ENCODE measurements at places on chromosomes 16 and 17.

GRCh38 chr17:31437720-31438400 lies 46.4 kb downstream of the RAB11FIP4 start:
- DNase-seq: no peak

DNA sequence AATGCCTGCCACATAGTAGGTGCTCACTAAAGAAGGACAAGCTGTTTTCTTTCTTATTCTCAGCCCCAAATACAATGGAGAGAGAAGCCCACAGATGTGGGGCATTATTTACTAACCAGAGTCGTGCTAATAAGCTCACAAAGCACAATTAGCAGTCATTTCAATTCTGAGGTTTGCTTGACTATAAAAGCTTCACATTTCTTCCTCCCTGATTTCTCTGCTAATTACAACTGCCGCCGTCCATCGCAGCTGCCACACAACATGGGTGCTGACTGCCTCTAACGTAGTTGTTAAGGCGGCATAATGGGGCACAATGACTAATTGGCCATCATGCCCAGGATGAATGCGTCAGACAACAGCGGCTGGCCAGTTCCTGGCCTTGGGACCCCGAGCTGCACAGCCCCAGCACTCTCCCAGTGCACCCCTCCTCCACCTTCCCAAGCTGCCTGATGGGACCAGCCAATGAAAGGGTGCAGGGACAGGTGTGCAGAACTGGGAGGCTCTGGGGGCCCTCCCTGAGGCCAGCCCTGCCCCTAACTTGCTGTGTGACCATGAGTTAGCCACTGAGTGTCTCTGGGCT lies 109.2 kb downstream of the CCT6B start:
- no peak for DNase-seq

DNA sequence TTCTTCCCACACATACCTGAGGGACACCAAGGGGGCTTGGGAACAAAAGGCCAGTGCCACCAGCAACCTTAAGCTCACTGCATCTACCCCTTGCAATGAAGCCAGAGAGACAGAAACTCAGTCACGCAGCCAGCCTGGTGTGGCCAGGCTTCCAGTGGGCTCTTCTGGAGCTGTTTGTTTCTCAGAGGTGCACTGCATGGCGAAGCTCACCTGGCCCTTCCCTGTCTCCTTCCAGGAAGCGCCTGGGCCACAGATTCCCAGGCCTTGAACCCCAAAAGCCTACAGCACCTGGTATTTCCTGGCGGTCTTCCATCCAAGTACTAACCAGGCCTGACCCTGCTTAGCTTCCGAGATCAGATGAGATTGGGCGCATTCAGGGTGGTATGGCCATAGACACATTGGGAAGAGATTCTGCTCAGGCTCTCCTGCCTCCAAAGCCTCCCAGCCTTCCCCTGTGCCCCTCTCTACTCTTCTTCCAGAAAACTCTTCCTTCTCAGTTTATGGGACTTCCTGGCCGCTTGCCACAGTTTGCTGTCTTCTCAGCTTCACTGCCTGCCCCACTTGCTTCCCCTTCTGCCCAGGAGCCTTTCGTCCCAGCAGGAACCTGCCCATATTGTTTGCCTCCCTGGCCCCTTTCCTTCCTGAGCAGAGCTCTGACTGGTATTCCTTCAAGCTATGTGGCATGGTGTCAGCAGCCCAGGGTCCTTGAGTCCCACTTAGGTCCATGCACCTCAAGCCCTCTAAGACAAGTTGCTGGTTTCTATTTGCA lies 1.6 kb downstream of the CISD3 start:
- no peak for DNase-seq

GRCh38 chr17:36034127-36034526 lies 16.4 kb upstream of the CCL23 start:
- DNase-seq: no peak

DNA sequence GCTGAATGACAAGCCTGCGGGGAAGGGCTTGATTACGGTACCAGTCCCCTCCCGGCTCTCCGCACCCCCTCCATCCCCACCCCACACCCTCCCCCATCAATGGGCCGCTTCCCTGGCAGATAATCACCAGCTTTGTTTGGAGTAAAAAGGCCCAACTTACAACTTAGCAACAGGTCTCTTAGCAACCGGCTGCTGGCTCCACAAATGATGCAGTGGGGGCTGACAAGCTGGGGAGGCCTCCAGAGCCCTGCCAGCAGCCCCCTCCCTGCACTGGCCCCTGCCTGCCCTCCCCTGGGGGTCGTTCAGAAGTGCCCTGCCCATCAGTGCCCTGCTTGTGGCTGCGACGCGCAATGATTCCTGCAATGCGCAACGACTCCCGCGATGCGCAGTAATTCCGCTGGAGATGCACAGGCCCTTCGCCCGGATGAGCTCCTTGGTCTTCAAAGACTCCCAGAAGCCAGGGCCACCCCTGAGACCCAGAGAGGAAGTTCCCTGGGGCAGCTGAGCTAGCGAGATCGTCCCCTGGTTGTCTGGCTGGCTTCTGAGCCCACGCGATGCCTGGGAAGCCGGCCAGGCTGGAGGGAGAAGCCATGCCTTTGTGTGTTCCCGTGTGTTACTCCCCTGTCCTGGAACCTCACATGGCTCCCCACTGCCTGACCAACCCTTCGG lies 23.3 kb downstream of the CPNE2 start:
- peak; percentile 84 for DNase-seq

DNA sequence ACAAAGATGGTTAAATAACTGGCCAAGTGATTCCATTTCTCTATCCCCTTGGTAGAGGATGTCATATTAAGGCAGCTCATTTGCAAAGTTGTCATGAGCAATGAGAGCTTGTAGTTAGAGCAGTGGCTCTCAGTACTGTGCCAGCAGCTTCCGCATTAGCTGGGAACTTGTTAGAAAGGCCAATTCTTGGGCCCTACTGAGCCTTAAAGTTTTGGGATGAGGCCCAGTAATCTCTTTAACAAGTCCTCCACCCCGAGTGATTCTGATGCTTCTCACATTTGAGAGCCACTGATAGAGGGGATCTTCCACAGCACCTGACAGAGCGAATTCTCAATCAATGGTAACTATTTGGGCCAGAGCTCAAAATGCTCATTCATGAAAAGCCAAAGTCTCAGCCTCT lies 20.2 kb upstream of the CCL1 start:
- no peak for DNase-seq

GRCh38 chr17:38727736-38728135 lies 2.4 kb upstream of the CISD3 start:
- DNase-seq: no peak

DNA sequence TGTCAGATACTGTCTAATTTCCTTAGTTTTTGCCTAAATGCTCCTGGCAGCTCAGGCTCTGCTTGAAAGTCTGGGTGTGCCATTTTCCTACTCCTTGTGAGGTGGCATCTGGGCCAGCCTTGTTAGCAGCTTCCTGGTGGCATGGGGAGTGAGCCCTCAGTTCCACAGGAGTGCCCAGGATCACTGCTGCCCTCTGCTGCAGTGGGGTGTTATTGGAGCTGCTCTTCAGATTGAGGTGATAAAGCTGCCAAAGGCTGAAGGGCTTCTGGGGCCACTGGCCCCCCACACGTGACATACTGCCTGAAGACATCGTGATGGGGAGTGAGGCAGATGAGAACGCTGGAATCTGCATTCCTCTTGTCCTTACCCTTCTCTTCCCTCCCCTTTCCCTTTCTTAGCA lies 27.4 kb downstream of the CEP95 start:
- DNase-seq: no peak

DNA sequence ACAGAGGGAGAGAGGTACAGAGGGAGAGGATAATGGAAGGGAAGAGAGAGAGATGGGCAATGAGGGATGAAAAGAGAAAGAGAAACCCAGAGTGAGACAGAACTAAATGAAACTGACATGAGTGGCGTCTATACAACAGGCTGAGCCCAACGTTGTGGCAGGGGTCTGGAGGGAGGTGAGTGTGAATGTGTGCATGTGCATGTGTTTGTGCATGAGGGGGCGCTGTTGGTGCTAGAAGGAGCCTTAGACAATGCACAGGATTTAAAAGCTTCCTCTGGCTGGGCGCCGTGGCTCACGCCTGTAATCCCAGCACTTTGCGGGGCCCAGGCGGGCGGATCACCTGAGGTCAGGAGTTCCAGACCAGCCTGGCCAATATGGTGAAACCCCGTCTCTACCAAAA lies 454.8 kb upstream of the CDH11 start:
- DNase-seq: no peak

- peak; percentile 29 for DNase-seq
These were observed 86.5 kb downstream of the RPA1 start for GRCh38 chr17:1916316-1916715.

- DNase-seq: no peak
These were observed 375.3 kb upstream of the PSMD7 start for GRCh38 chr16:73921295-73921694.

GRCh38 chr17:79813297-79814126 lies 16.6 kb upstream of the CBX8 start:
- peak; percentile 64 for DNase-seq

GRCh38 chr16:2194852-2195321 lies 1.5 kb downstream of the CASKIN1 start:
- DNase-seq: peak; percentile 74

- no peak for DNase-seq
These were observed 36.3 kb downstream of the MYO15A start for GRCh38 chr17:18144855-18145254.

DNA sequence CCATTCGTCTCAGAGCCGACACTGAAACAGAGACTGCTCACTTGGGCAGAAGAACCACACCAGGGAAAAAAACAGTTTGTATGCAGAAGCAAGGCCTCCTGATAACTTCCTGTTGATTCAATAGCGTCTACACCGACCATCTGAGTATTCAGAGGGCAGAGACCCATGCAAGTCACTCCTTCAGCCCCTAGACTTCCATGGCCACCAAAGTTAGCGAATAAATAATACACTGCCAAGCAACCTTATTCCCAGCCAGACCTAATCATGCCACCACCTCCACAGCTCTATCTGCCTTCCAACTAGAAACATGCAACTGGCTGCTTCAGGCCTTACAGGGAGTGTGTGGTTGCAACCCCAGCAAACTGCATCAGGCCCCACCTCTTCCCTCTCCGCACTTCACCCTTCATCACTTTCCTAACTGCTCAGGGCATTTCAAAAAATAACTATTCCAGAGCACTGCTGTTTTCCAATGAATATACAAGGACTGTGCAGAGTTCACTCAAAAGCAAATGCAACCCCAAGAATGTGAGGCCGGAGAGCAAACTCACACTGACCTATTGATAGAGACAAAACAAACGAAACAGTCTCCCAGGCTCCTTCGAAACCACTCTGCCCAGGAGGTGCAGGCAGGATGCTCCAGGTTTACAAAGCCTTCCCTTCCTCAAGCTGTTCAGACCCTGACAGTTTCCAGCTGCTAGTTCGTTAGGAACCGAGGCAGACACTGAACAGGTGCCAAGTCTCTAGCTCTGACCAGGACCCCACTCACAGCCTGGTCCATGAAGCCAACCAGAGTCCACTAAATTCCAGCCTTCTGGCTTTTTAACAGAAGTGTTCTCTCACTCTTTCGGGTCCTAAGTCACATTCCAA lies 3.6 kb downstream of the USP7 start:
- DNase-seq: no peak

DNA sequence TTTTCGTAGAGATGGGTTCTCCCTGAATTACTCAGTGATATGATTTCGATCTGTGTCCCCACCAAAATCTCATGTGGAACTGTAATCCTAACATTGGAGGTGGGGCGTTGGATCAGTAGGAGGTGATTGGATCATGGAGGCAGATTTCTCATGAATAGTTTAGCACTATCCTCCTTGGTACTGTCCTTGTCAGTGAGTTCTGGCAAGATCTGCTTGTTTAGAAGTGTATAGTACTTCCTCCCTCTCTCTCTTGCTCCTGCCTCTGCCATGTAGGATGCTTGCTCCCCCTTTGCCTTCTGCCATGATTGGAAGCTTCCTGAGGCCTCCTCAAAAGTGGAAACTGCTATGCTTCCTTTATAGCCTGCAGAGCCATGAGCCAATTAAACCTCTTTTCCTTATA lies 22.9 kb downstream of the PIGL start:
- no peak for DNase-seq

DNA sequence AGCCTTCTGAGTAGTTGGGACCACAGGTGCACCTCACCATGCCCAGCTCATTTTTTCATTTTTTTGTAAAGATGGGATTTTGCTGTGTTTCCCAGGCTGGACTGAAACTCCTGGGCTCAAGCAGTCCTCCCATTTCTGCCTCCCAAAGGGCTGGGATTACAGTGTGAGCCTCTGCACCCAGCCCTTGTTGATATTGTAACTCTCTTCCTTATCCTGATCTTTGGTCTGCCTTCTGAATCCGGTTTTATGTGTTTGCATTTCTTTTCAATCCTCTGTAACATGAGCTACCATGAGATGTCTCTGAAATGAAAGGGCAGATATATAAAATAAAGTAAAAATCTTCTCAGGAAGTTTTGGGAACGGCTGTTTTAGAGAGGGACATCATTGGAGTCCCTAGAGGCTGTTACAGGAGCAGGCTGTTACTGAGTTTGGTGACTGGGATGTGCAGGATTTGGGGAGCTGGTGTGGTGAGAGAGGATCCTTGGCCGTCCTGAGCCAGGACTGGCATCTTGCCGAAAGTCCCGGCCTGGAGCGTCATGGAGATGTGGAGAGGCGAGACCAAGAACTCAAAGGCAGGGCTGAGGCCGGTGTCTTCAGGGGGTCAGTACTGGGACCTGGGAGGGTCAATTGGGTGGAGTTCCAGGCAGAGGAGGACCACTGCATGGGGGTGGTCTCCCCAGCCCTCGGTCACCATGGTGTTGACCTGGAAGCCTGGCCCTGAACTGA lies 39.4 kb downstream of the ATP2C2 start:
- DNase-seq: no peak

GRCh38 chr17:33982909-33983308 lies 272.2 kb upstream of the CCL2 start:
- DNase-seq: no peak

GRCh38 chr17:75825149-75825552 lies 19.1 kb downstream of the UNC13D start:
- no peak for DNase-seq

DNA sequence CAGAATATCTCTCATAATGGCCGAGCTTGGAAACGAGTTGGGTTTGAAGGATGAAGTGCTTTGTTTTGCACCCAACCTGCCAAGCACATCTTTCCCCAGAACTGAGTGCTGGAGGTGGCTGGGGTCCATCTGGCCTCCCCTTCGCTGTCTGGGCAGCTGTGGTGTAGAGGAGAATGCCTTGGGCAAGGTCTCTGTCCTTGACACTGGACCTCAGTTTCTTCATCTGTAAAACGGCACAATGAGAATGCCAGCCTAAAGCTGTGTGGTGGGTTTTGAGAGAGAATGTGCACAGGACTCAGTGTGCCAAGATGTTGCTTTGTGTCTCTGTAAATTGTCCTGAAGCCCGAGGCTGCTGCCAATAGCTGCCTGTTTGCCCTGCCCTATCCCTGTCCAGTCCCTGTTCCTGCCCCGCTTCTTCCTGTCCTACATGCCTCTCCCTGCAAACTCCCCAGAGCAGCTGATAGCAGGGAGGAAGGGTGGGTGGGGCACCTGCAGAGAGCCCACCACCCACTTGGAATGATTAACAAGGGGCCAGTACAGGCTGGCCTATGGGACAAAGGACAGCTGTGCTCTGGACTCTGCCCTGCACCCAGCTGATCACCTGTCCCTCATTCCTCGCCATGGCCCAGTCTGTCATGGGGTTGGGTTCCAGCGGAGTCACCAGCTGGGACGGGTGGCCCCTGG lies 15.3 kb downstream of the LASP1 start:
- DNase-seq: no peak
